ENCODE measurements at places on chromosomes 13 and 19. TPM values are rescaled to one million over a fixed set of nuclear protein-coding genes. Genes with fewer than 3 reads are reported as not detected.

Gene URI1
- total RNA-seq = 72.8 TPM

Gene FXYD5
- total RNA-seq = 214 TPM

Gene CDC34
- total RNA-seq = 31.4 TPM

Gene TBXA2R
- total RNA-seq = 0.37 TPM

Gene DENND1C
- total RNA-seq = 73.2 TPM

Gene YJEFN3
- 6.7 TPM for total RNA-seq

Gene COL4A2
- not detected for total RNA-seq

Gene ATP4A
- not detected for total RNA-seq

- ATAC-seq = no peak
These were observed 12.4 kb upstream of the TINCR start for GRCh38 chr19:5580161-5580571.

- no peak for ATAC-seq
These were observed 5.7 kb upstream of the LYPD3 start for GRCh38 chr19:43471091-43471490.

GRCh38 chr19:10004617-10005016 lies 5.7 kb downstream of the COL5A3 start:
- ATAC-seq = peak; percentile 71

- no peak for ATAC-seq
These were observed 186.2 kb downstream of the POSTN start for GRCh38 chr13:37412241-37412921.

GRCh38 chr13:48739386-48739964 lies 85.7 kb downstream of the CYSLTR2 start:
- peak; percentile 16 for ATAC-seq

DNA sequence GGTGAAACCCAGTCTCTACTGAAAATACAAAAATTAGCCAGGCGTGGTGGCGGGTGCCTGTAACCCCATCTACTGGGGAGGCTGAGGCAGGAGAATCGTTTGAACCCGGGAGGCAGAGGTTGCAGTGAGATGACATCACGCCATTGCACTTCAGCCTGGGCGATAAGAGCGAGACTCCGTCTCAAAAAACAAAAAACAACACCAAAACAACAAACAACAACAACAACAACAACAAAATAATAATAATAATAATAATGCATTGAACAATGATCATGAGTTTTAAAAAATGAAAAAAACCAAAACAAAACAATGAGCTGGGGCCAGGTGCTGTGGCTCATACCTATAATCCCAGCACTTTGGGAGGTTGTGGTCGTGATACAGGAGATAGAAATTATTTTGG lies 23.1 kb upstream of the HOMER3 start:
- ATAC-seq = no peak

DNA sequence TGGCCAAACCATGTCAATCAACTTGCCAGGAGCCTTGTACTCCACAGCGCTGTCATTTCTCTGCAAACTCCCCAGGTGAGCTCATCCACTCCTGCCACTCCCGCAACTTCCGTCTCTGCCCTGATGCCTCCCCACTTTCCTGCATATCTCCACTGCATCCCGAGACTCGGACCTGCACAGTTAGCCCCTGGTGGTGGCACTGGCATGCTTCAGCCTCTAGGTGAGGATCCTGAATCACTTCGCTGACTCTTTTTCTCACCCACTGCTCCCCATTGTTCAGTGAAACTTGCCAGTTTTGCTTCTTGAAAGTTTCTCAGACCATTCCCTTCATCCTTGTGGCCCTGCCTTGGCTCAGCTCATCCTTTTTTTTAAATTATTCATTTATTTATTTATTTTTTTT lies 3.4 kb upstream of the CTU1 start:
- ATAC-seq = no peak

GRCh38 chr19:336067-336614 lies 8.5 kb downstream of the MIER2 start:
- ATAC-seq = no peak

GRCh38 chr13:52454459-52454819 lies 839 bp upstream of the CKAP2 start:
- ATAC-seq = no peak

DNA sequence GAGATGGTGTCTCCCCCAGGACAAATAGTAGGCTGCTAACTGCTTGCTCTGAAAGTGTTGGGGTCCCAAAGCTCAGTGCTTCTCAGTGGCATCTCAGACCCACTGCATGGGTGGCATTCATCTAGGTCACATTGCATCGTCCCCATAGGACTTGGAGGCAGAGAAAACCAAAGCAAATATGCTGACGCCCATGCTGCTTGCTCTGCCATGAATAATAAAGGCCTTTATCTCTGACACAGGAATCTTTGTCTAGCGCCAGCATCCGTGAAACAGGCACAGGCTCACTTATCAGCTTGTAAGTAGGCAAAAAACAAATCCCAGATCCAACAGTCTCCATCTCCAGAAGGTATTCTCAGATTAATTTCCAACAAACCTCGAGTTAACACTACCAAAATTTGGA lies 18.9 kb upstream of the IPO5 start:
- ATAC-seq = no peak

DNA sequence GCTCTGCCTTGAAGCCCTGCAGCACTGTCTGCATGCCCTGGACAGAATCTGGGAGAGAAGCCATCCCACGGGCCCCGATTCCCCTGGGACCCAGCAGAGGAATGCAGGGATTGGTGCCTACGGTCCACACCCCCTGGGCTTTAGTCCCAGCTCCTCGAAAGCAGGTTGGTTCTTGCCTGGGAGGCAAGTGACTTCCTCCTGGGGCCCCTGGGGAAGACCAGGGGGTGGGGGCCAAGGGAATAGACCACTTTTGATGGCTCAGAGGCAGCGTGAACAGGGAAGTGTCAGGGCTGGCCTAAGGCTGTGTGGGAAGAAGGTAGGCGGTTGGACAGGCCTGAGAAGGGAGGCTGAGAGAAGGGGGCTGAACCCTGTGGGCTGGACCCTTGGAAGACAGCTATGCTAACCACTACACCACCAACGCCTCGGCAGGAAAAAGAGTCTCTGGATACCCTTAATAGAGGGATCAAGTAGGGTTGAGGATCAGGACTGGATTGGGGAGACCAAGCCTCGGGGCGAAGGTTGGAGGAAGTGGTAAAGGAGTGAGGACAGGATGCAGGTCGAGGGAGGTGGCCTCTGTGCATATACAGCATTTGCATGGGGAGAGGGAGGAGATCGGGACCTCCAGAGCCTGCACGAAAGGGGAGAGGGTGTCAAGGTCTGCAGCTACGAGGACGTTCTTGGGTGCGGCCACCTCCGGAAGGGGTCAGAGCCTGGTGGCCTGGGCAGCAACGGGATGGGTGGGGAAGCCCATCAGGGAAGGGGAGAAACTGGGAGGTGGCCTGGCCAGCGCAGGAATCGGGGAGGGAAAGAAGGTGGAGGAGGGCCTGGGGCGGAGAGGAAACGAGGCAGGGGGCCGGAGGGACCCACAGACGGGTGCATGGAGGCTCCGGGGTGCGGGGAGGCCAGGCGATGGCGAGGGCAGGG lies 709 bp downstream of the DPP9 start:
- ATAC-seq = no peak

- no peak for ATAC-seq
These were observed 69.5 kb upstream of the ANKRD10 start for GRCh38 chr13:110984381-110984780.

DNA sequence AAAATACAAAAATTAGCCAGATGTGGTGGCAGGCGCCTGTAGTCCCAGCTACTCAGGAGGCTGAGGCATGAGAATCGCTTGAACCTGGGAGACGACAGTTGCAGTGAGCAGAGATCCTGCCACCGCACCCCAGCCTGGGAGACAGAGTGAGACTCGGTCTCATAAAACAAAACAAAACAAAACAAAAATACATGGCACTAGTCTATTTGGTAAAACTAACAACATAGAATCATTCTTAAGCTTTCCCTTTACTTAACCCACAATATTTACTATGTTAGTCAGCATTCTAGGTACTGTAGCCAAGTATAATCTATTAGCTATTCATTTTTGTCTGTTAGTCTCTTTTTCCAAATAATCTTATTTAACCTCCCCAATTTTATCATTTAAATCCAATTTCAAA lies 1482.8 kb downstream of the SLITRK5 start:
- no peak for ATAC-seq

DNA sequence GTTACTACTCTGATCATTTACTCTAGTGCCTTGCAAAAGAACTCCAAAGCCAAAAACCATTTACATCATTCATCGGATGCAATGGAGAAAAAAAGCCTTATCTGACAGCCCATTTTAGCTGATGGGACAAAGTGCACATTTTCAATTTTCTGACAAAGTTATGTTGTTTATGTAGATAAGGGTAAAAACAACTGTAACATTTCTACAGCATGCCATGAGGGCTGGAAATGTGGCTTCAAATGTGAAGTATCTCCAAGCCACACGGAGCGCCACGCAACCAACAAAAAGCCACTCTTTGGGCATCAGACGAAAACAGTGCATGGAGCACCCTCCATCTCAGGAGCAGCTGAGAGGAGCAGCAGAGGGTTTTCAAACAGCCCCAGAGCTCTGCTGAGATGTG lies 364.6 kb upstream of the ZNF507 start:
- ATAC-seq = no peak

- ATAC-seq = no peak
These were observed 157.0 kb upstream of the FNDC3A start for GRCh38 chr13:48818495-48819356.

GRCh38 chr19:33406521-33407139 lies 33.1 kb downstream of the CEBPG start:
- ATAC-seq = peak; percentile 74

Data from activated T-helper 17 cell treated with anti-CD3 and anti-CD28 coated beads, Interleukin-2, amount 50 U/mL, for 72 hours (primary cell).